ENCODE measurements at places on chromosomes 4 and X.
A peak's percentile ranks its signal among the peaks of the same experiment; 100 is the strongest.

- DNase-seq, result no peak
These were observed 3.4 kb upstream of the GK start for GRCh38 chrX:30649859-30650258.

DNA sequence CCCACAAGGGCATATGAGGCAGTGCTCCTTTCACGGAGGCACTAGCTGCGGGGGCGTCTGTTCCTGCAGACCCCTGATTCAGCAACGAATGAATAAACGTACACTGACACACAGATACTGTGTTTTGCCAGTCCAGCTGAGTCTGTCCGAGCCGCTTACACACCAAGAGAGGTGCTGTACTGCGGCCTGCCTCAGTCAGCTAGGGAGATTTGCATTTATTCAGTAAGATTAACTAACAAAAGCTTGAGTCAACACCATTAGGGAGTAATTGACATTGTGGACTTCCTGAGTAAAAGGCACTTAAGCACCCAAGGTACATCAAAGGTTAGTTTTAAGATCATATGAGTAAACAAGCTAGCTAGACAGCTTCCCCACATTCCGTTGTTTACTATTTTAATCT is 31.0 kb upstream of the BEX4 start:
- DNase-seq, result no peak

DNA sequence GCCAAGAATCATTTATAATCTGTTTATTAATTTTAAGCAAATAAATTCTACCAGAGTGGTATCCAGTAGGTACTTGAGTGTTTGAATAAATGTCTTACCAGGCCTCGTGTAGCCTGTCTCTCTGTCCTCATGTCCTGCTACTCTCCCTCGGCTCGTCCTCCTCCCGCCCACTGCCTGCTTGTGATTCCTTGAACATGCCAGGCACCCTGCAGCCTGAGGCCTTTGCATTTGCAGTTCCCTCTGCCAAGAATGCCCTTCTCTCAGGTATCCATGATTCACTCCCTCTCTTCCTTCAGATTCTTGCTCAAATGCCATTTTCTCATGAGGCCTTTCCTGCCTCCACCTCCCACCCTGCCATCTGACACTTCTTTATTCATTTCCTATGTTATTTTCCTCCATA is 209.7 kb upstream of the PRPS2 start:
- no peak for DNase-seq

DNA sequence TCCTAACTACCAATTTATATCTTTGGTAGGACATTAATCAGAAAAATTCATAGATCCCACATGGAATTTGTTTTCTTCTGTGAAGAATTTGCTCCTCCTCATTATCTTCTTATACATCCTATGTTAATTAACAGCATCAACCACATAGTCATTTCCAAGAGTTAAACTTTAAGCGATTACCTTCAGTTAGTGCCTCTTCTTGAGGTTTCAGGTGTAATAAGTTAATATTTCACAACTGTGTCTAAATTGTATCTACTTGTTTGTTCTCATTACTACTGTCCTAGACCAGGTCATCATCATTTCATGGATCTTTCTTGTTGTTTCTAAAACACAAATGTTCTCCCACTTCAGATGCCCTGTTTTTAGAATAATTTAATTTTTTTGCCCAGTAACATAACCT is 457.9 kb downstream of the FAT4 start:
- DNase-seq, result no peak

DNA sequence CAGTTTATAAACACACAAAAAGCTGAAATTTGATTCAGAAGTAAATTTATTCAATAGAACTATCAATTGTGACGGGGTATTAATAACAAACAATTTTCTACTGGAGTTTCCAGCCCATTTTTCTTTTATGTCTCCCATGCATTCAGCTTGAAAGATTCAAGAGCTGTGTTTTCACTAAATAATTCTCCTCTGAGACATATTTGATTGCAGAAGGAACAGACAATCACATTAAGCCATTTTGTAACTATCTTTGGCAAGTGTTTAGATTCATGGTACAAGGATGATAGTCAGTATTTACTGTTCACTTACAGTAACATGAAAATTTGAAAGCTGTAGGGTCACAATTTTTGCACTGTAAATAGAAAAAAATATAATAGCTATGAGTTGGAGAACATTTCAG is 198.4 kb upstream of the TACR3 start:
- no peak for DNase-seq

DNA sequence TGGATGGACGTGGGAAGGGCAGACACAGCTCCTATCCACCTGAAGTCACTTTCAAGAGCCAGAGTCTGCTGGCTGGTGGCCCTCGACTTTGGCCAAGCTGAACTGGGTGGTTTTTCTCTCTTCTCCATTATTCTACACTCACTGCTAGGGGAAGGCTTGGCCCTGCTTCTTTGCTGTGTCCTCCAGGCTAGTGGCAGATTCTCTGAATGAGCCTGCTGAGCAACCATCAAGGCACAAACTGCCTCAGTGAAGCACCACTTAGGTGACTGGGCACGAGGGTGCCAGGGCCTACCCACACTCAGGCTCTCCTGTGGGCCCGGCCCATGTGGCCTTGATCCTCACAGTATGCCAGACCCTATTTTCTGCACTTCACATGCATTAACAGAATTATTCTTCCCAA is 92.0 kb downstream of the PJA1 start:
- DNase-seq, result no peak

- DNase-seq, result no peak
These were observed 119.2 kb downstream of the IRF2 start for GRCh38 chr4:184355111-184355604.

- no peak for DNase-seq
These were observed 98.2 kb downstream of the SLC39A8 start for GRCh38 chr4:102247041-102247440.

DNA sequence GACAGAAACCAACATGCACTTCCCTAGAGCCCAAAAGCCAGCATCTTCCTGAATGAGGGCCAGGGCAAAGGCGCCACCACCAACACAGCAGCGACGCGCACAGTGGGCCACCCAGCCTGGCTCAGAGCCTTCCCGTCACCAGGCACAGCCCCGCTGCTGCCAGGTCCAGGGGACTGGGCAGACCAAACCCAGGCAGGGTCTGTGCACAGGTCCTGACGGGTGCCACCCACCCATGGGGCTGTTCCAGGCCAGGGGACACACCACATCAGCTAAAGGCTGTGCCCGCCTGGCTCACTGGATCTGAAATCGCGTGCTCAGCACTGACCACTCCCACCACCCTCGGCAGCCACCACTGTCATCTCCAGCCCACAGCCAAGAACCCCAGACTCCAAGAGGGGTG is 13.8 kb downstream of the FAM53A start:
- no peak for DNase-seq

DNA sequence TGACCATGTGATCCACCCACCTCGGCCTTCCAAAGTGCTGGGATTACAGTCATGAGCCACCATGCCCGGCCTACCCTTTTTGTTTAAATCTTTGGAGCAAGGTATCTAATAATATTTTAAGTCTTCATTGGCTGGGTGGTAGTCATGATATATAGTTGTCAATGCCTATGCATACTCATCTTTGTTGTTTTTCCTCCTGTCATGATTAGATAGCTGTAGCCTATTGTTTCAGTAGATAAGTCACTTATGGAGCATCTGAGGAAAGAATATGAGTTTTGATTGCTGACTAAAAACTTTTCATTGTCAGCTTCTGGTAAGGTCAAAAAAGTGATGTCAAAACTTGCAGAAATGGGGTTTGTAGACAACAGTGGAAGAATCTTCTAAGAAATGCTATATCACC is 119.8 kb downstream of the KDM6A start:
- DNase-seq, result no peak

GRCh38 chr4:127155116-127155515 is 477.6 kb upstream of the INTU start:
- no peak for DNase-seq

GRCh38 chr4:21949073-21949457 is 493 bp upstream of the KCNIP4 start:
- DNase-seq, result no peak

- no peak for DNase-seq
These were observed 46.7 kb downstream of the RUFY3 start for GRCh38 chr4:70768301-70768948.

GRCh38 chr4:165301833-165302232 is 25.6 kb upstream of the MSMO1 start:
- DNase-seq, result no peak

- DNase-seq, result no peak
These were observed 15.1 kb upstream of the NKX3-2 start for GRCh38 chr4:13559413-13559812.

DNA sequence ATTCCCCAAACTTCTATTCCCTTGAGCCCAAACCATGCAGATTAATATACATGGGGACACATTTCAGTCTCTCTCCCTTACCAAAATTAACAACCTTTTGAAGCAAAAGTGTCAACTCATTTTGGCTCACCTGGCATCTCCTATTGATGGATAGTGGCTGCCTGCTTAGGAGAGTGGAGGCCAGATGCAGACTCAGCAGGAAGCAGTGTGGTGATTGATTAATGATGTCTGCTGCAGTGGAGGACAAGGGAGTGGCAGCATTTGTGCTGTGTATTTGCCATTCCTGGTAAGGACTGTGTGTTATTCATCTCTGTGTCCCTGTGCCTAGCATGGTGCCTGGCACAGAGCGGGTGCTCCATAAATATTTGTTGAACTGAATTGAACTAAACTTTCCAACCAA is 590.1 kb downstream of the RAB28 start:
- no peak for DNase-seq

- no peak for DNase-seq
These were observed 12.8 kb downstream of the TMPRSS11E start for GRCh38 chr4:68460085-68460484.

- DNase-seq, result no peak
These were observed 44.5 kb downstream of the SHROOM4 start for GRCh38 chrX:50769389-50770063.

- no peak for DNase-seq
These were observed 1.2 kb downstream of the CHIC2 start for GRCh38 chr4:54063229-54063628.

GRCh38 chrX:43121637-43122036 is 343.7 kb upstream of the PPP1R2C start:
- no peak for DNase-seq

DNA sequence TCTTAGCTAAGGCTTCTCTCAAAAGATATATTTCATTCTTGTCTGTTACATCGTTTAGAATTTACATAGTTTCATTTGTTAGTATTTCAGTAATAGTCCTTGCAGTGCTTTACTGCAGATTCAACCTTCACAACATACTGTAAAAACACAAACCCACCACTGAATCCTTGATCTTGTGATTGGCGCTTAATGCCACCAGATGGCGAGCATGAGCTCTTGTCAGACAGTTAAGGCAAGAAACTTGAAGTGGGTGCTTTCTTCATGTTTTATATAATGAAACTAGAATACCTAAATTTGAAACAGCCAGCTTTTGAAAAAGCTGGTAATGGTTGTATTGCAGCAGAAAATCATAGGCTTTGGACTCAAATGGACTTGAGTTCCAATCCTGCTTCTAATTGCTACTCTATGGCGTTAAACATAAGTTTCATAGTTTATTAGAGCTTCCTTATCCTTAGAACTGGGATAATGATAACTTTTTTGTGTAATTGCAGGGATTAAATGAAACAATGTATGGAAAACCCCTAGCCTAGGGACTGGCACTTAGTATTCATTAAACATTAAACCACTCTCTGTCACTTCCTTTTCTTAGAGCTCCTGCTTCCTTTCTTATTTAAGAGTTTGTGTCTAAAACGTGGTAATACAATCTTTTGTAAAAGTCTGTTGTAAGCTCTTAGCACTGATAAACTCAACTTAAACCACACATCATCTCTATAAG is 95.1 kb downstream of the USP9X start:
- no peak for DNase-seq

DNA sequence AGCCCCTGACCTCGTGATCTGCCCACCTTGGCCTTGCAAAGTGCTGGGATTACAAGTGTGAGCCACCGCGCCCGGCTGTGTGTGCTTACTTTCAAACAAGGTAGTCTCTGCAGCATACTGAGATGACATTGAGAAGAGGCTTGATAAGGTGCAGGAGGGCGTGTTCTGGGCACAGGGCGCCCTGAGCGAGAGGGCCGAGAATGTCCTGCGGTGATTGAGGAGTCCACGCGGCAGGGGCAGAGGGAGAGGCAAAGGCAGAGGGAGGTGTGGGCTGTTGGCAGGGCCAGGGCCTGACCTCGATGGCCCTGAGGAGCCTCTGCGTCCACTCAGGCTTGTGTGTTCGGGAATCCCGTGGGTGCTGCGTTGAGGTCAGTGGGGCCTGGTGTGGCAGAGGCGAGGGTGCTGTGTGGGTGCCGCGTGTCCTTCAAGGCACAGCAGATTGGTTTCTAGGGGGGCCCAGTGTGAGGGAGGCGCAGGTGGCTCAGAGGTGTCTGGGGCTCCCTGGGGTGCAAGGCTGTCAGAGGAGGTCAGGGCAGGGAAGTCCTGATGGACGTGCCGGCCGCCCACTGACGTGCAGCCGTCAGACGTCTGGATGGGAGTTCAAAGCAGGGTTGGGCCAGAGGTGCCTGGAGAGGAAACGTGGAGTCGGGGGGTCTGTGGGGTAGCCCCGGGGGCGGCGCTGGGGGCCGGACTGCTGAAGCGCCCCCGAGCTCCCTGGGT is 12.1 kb downstream of the PCGF3 start:
- DNase-seq, result no peak

- DNase-seq, result no peak
These were observed 139.7 kb downstream of the PACRGL start for GRCh38 chr4:20839957-20840356.

- no peak for DNase-seq
These were observed 578 bp downstream of the APOOL start for GRCh38 chrX:85004255-85004654.

GRCh38 chr4:153916273-153916755 is 127.4 kb upstream of the SFRP2 start:
- peak; percentile 18 for DNase-seq

- no peak for DNase-seq
These were observed 93.2 kb downstream of the GASK1B start for GRCh38 chr4:158079661-158080060.

DNA sequence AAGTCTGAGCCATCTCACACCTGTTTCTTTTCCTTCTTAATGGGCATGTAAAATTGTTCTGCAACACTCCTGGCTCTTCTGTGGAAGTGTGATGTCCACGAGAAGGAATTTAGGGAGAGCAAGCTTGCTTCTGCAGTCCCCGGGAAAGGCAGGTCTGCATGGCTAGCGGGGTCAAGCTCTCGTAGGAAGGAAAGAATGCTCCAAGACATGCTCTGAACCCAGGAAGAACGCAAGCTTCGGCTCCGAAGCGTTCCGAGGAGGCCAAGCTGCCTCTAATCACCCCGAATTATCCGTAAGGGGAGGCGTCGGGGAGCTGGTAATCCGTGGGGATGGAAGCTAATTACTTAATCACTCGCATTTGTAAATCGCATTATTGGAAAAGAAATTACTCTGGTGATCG is 177.7 kb downstream of the CRLF2 start:
- DNase-seq, result no peak

- no peak for DNase-seq
These were observed 163.6 kb downstream of the ZNF674 start for GRCh38 chrX:46381630-46382029.

- DNase-seq, result no peak
These were observed 567.9 kb upstream of the HTR2C start for GRCh38 chrX:114015966-114016365.

Measured in GM19239 (cell line).